ENCODE measurements at places on chromosomes 2 and 18. TPM values are rescaled to one million over a fixed set of nuclear protein-coding genes. Genes with fewer than 3 reads are reported as not detected.

DNA sequence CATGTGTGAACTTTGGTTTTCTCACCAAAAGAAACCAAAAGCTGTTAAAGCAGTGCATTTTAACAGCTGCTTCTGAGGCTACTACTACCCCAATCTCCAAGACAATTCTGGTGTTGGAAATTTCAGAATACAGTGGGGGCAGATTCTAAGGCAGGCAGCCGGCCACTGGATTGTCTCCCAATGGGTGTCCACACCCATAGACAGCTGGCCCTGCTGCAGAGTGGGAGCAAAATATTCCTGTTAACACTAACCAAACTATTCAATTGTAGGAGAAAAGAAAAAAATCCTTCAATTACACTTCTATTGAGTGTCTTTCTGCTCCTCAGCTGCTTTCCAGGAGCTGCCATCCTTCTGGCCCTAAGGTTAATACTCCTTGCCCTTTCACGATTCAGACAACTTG, 223.7 kb downstream of the ALK start:
- no peak for DNase-seq

UCN gene
- 0.94 TPM for total RNA-seq

LBX2 gene
- 1.6 TPM for total RNA-seq

DNA sequence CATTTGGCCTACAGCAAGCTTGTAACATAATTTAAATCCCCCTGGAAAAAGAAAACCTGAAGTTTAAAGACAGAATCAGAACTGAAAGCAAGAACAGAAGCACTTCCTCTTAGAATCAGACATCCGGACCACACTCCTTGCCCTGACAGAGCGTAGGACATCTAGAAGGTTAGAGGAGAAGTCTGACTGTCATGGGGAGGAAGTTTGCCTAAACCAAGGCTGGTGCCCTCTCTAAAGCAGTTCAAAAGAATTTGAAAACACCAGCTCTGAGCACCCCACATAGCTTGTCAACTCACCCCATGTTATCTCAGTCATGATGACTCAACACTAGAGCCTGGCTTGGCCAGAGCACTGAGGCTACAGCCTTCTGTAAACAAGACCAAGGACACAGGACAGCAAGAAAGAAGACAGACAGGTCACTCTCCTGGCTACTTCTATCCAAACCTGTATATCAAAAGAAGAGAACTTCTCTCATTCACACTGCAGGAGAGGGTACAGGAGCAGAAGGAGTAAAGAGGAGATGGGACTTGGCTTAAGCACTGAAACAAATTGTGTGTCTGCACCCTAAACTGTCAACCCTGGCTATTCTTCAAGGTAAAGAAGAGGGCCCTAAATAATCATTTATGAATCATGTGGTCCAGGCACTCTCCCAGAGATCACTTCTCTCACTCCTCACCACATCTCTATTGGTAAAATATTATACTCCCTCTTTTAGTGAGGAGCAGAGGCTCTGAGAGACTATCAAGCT, 198.6 kb downstream of the MEMO1 start:
- DNase-seq = peak; percentile 13
